ENCODE measurements at places on chromosomes 5 and 9.
A peak's percentile ranks its signal among the peaks of the same experiment; 100 is the strongest.

GRCh38 chr9:124843456-124844034 is 9.7 kb upstream of the WDR38 start:
- DNase-seq, result no peak

DNA sequence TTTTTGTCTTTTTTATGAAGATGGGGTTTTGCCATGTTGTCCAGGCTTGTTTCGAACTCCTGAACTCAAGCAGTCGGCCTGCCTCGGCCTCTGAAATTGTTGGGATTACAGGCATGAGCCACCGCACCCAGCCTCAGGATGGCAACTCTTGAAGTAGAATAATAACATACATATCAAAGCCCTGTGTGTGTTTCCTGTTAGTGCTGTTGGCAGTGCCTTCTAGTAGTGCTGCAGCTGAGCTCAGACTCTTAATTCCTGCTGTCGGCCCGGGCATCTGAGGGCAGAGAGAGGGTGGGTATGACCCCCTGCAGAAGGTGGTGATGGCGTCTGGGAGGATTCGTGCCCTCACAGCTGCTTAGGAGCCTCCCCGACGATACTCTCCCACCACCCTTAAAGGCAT is 227.2 kb downstream of the PDZD2 start:
- DNase-seq, result no peak

- DNase-seq, result no peak
These were observed 84.4 kb upstream of the NUDT12 start for GRCh38 chr5:103646698-103647614.

- DNase-seq, result no peak
These were observed 35.1 kb downstream of the SPTAN1 start for GRCh38 chr9:128587453-128587852.

DNA sequence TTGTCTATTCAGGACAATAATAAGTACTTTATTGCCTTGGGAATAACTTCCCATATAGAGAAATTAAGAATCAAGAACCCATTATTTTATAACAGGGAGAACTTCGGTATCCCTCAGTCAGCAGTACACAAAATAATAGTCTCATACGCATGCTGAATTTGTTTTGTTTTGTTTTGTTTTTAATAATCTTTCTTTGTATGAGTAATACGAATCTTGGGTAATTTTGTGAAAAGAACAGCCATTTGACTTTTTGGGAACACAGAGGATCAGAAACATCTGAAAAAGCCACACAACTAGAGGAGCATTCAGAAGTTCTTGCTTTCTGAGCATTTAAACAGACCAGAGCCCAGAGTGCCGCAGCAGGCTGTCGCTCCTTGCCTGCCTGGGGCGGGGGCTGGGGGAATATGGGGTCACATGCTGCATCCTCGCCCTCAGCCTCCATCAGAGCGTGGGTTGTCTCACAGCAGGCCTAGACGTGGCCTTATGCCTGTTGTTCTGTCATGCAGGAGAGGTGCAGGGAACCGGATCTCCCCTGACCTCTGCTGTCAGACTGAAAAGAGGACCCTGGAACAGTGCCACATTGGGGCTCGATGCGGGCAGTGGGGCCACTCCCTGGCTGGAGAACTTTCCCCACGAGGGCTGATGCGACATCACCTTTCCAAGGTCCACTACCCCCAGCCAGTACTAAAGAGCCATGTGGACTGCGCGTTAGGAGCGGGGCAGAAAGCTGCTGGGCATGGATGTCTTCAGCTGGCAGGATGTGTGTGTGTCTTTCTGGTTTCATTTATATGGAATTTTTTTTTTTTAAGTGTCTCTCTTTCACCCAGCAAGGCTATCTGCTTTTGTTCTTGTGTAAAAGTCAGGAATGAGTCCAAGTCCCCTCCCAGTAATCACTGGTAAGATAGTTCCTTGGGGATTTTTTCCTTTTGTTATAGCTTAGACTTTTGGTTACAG is 133.4 kb upstream of the OTULINL start:
- no peak for DNase-seq

- DNase-seq, result no peak
These were observed 3.3 kb downstream of the RNF20 start for GRCh38 chr9:101536938-101537337.

- no peak for DNase-seq
These were observed 350.5 kb upstream of the WWC1 start for GRCh38 chr5:167940911-167941310.

GRCh38 chr9:137276473-137277328 is 825 bp upstream of the TOR4A start:
- no peak for DNase-seq

- DNase-seq, result no peak
These were observed at the start of gene NFIL3 for GRCh38 chr9:91423785-91424402. Gene NFIL3 (minus strand): TSS chr9:91423832. CDS start chr9:91410734, 13,098 bp downstream.

DNA sequence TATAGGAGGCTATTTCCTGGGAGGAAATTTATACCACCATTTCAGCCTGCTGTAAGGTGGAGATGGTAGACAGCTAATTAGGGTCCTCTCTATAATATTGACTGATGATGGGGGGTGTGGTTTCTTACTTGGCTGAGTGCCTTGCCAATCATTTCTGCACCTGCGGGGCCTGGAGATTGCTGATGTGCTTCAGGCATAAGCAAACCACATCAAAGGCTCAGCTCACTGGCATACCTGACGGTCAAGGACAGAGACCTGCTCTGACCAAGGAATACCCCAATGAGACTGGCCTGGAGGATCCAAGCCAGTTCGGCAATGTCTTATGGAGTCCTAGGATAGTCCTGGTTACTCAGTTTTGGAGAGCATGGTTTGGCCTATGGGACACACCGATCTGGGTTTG is 29.5 kb downstream of the ANKH start:
- DNase-seq, result no peak

- DNase-seq, result no peak
These were observed 44.9 kb upstream of the ADAMTSL1 start for GRCh38 chr9:18429070-18429469.

- no peak for DNase-seq
These were observed 75.4 kb downstream of the NFIB start for GRCh38 chr9:14238518-14238917.

DNA sequence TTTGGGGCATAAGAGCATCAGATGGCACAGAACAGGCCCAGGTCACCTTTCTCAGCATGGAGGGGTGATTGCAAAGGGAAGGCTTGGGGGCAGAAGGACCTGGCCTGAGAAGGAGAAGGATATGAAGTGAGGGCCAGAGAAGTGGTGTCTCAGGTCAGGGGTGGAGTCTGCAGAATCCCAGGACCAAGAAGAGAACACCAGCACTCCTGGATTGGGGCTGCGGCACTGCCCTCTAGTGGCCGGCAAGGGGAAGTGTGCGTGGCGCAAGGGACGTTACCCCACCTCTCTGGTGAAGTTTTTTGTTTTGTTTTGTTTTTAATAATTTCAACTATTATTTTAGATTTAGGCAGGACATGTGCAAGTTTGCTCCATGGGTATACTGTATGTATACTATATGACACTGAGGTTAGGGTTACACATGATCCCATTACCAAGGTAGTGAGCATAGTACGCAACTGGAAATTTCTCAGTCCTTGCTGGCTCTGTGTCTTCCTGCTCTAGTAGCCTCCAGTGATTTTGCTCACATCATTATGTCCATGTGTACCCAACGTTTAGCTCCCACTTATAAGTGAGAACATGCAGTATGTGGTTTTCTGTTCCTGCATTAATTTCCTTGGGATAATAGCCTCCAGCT is 1548.6 kb downstream of the EFNA5 start:
- DNase-seq, result peak; percentile 25

- DNase-seq, result no peak
These were observed 114.4 kb upstream of the DMRTA1 start for GRCh38 chr9:22332202-22332601.

DNA sequence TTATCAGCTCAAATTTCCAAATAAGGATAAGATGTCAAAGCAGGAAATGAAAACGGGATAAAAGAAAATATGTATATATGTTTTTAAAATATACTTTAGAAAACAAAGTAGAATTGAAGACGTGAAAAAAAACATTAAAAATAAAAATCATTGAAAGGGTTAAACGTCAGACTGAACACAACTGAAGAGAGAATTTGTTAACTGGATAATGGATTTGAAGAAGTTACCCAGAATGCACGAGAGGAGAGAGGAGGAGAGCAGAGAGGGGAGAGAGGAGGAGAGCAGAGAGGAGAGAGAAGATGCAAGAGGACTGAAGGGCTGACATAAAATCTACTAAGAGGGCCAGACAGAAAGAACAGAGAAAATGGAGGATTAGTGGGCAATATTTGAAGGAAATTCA is 88.0 kb downstream of the CDKN2A start:
- DNase-seq, result no peak

DNA sequence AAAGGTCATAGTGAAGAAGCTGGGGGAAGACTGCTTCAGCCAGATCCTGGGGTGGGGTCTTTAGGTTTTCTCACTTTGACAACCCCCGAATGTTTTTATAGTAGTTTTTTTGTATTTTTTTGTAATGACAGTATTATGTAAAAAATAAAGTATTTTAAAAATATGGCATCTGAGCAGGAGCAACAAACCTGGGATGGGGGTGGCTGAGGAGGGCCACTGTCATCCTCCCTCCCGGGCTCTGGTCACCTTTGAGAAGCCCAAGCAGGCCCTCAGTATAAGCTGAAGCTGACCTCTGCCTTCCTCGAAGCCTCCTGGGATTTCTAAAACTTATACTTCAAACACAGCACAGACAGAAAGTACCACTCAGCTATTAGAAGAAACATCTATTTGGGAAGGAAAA is 8.7 kb downstream of the DNAJB5 start:
- DNase-seq, result no peak

- DNase-seq, result no peak
These were observed 194.2 kb upstream of the HAPLN1 start for GRCh38 chr5:83914662-83915418.

- DNase-seq, result no peak
These were observed 154.4 kb upstream of the COL5A1 start for GRCh38 chr9:134487066-134487710.

GRCh38 chr5:2674456-2674855 is 77.0 kb downstream of the IRX2 start:
- DNase-seq, result no peak

DNA sequence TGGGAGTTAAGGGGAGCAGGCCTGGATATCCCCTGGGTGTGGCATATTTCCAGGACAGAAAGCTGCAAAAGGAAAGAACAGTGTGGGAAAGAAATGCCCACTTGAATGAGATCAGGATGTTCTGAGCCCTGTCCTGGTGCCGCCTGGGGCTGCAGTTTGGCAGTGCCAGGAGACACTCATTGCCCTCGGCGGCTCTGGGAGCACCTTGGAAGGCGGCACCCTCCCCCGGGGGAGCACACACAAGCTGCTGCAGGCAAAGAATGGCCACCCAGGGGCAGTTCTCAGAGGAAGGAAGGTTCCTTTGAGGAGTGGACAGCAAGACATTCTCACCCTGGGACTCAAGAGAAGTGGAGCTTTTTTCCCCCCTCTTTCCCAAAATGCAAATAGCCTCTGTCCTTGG is 305.3 kb downstream of the NTRK2 start:
- no peak for DNase-seq

DNA sequence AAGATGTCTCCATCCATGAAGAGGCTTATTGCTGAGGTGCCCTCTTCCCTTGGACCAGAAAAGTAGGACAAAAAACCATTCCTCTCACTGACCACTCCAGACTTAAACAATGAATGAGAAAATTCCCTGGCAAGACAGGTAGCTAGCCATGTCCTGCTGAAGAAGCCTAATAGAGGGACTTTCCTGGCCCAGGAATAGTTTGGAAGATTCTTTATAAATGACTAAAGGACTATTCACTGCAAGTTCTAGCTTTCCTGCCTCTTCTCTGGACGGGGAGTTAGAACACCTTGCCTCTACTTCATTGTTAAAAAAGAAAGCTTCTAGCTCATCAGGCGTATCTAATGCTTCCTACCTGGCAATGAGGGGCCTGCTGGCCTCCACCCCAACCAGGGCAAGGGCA is 153.6 kb downstream of the NR3C1 start:
- no peak for DNase-seq

DNA sequence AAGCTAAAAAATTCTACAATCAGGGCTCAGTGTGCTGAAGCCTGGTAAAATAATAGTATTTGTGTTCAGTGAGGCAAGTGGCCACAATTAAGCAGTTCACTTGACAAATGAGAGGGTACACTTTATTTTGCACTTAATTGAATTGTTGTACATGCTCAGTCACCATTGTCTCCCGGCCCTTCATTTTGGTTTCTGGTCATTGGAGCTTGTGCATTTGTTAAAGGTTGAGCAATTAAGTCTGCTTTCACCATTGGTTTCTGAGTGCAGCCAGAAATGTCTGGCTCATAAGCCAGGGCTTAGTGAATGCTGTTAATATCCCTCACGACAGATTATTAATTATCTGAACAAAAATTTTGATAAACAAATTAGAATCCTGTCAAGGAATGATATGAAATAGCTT is 89.6 kb downstream of the PRDM6 start:
- no peak for DNase-seq

DNA sequence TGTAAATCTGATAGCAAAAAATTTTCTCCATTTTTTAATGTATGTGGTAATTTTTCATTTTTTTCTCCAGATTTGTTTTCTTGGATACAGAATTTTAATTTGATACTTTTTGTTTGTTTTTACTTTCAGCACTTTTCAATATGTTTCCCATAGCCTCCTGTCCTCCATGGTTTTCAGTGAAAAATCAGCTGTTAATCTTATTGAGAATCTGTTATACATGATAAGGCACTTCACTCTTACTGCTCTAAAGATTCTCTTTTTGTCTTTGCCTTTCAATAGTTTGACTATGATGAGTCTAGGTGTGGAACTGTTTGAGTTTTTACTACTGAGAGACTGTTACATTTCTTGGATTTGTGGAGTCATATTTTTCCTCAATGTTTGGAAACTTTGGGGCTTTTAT is 455.7 kb upstream of the NUDT12 start:
- DNase-seq, result no peak

- DNase-seq, result peak; percentile 63
These were observed 24.6 kb downstream of the GFPT2 start for GRCh38 chr5:180328296-180329137.

DNA sequence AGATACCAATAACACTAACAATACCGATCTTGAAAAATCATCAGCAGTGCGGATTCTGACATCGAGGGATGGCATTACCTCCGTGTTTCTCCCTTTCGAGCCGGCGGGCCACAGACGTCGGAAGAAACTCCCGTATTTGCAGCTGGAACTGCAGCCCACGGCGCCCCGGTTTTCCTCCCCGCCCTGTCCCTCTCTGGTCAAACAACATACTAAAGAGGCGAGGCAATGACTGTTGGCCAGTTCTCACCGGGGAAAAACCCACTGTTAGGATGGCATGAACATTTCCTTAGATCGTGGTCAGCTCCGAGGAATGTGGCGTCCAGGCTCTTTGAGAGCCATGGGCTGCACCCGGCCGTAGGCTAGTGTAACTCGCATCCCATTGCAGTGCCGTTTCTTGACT is 32.8 kb downstream of the OLFM1 start:
- no peak for DNase-seq

GRCh38 chr5:146040527-146040926 is 64.8 kb downstream of the PLAC8L1 start:
- no peak for DNase-seq

DNA sequence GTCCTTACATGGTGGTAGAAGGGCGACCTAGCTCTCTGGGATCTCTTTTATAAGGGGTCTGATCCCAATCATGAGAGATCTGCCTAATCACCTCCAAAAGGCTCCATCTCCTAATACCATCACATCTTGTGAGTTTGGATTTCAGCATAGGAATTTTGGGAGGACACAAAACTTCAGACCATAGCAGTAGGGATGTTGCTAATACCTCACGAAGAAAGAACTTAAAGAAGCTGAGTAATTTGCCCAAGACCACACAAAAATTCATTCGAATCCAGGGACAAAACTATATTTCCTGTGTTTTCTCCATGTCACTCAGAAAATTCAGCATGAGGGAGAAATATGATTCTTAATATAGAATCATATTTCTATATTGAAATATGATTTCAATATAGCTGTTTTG is 32.7 kb downstream of the MTAP start:
- DNase-seq, result no peak

- DNase-seq, result no peak
These were observed 712.3 kb upstream of the WWC1 start for GRCh38 chr5:167578977-167579692.
